ENCODE measurements at places on chromosomes 6 and 20. TPM values are rescaled to one million over a fixed set of nuclear protein-coding genes. Genes with fewer than 3 reads are reported as not detected.

DNA sequence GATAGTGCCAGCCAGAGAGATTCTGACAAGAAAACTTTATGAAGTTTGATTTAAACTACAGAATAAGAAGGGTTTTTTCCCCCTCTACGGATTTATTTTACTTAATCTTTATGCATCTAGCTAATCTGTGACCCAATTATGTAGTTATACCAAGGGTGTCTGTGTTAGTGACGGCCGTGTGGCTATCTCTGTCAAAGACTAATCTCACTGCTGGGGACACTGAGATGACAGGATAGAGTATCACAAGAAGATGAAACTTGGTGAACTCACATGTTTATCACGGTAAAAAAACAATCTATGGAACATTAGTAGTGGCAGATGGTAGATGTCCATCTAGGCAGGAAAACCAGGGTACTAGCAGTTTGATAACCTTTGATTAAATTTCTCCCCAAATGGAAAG, 149.7 kb downstream of the AHI1 start:
- no peak for DNase-seq

The RIMS1 gene
- total RNA-seq: 0.21 TPM

The STK38 gene
- total RNA-seq: 47.4 TPM

DNA sequence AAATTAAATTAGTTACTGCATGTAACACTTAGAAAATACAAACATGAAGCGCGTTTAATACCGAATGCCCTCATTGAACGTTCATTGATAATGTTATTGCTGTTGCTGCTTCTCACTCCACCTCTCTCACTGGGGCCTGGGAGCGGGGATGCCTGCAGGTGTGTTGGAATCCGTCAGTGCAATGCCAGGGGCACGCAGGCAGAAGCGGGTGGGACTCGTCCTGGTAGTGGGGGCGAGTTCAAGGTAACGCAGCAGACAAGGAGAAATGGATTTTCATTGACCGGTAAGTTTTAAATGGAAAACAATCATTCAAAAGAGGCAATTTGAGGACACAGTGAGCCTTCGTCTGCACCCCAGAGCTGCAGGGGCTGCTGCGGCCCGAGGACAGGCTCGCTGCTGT, 71.2 kb upstream of the AFDN start:
- no peak for DNase-seq

- DNase-seq: no peak
Measured at GRCh38 chr6:167470836-167471547, 146.1 kb downstream of the TTLL2 start.

The TDRD6 gene
- total RNA-seq: not detected

The OXT gene
- not detected for total RNA-seq

GRCh38 chr20:46987001-46987400, 92.4 kb downstream of the EYA2 start:
- no peak for DNase-seq

GRCh38 chr20:51211191-51211590, 188.3 kb upstream of the KCNG1 start:
- DNase-seq: peak; percentile 53

DNA sequence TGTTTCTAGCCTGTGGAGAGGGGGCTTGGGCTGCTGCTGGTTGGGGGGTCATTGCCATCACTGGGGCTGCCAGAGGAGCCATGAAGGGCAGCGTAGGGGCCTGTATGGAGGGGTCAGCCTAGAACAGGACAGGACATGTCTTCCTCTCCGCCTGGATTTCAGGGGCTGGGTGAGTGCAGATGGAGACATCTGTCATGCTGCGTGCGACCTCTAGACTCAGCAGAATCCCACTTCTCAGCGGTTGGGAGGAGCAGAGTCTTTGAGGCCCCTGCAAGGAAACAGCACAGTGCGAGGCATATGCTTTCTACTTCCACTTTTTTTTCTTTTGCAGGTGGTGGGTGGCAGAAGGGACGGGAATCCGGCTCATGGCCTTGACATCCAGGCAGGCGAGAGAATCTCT, 67.9 kb downstream of the EZR start:
- DNase-seq: no peak

DNA sequence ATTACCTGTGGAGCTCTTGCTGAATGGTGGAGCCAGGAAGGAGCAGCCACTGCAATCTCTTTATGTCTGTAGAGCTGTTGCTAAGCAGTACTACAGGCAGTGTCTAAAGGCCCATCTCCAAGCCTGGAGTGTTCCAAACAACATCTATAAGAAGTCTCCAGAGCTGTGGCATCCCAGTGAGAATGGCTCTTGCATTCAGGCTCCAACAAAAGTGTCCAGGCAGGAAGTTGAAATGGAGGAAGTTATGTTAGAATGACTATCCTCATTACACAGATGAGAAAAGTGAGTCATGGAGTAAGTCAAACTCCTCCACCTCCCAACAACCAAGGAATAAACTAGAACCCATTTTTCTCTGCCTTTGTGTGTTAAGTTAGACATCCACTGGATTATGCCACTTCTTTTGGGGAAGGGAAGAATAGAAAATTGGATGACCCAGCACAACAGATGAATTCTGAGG, 288.5 kb upstream of the STXBP5 start:
- peak; percentile 18 for DNase-seq

The TP53RK gene
- 32.3 TPM for total RNA-seq

DNA sequence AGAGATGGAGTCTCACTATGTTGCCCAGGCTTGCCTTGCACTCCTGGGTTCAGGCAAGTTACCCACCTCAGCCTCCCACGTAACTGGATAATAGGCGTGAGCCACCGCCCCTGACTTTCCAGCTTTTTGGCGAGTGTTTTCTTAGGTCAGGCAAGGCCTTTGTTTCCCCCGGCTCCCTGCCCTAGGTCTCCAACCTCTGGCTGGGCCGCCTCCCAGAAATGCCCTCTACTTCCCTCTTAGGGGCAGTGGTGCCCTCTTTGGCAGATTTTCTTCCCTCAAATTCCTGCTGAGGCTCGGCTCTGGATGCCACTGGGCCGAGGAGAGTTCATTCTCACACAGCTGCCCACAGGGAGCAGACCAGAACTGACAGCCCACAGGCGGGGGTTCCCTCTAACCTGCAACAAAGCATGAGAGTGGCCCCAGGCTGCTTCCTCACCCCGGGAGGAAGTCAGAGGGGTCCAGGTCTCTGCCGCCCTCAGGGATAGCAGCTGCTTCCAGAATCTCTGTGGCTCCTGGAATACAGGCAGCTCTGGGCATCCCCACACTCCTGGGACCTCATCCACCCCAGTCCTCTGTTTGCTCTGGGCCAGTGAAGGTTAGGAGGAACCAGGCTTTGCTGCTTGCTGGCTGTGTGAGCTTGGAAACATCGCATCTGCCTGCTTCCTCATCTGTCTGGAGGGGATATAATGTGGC, 56.5 kb downstream of the TCP11 start:
- peak; percentile 21 for DNase-seq

DNA sequence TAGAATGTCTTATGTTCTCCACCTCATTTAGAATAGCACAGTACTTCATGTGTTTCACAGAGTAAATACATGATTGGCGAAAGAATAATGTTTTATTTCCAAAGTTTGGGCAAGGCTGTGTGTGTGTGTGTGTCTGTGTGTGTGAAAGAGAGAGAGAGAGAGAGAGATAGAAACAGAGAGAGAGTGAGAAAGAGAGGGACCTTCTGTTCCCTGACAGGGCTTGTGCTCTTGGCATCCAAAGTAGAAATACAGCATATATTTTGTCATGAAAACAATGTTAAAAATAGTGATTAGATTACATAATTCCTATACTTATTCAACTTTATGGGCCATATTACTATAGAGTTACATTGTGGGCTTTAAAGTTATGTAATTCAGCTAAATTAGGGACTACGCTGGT, 201.2 kb downstream of the KIF6 start:
- no peak for DNase-seq

DNA sequence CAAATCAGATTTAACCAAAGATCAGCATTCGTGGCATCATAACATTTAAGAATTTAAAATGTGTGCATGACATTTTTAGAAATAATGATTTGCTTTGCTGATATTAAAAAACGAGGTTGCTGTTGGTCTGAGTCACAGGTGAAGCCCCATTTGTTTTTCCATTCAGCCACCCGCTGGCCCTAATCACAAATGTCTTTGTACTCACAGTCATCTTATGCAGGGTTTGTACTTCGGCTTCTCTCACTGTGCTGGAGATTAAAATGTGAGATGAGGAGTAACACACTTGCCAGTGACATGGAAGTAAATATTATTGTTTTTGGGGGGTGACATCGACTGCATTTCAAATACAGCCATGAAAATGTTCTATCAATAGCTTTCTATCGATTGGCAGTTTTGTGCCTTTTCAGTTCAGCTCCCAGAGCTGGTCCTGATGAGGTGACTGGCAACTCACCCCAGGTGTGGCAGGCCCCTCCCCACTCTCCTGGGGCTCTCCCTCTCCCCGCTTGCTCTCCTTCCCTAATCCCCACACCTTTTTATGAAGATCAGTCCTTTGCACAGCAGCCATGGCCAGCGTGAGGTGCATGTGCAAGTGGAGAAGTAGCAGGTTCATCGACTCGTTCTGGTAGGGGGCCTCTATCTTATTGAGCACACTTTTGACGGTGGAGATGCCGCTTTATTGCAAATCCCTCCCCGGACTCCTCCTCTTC, 58.8 kb upstream of the FUCA2 start:
- no peak for DNase-seq

GRCh38 chr20:31587545-31588389, 17.3 kb upstream of the ID1 start:
- DNase-seq: no peak

GRCh38 chr20:33840759-33841435, 29.7 kb downstream of the CHMP4B start:
- no peak for DNase-seq

- DNase-seq: no peak
Measured at GRCh38 chr6:26375270-26375669, 7.6 kb upstream of the BTN2A2 start.

GRCh38 chr20:1033751-1034414, 31.8 kb upstream of the RSPO4 start:
- peak; percentile 65 for DNase-seq

GRCh38 chr20:19774135-19774933, 16.3 kb downstream of the RIN2 start:
- DNase-seq: no peak

The ADAM33 gene
- total RNA-seq: 0.72 TPM

DNA sequence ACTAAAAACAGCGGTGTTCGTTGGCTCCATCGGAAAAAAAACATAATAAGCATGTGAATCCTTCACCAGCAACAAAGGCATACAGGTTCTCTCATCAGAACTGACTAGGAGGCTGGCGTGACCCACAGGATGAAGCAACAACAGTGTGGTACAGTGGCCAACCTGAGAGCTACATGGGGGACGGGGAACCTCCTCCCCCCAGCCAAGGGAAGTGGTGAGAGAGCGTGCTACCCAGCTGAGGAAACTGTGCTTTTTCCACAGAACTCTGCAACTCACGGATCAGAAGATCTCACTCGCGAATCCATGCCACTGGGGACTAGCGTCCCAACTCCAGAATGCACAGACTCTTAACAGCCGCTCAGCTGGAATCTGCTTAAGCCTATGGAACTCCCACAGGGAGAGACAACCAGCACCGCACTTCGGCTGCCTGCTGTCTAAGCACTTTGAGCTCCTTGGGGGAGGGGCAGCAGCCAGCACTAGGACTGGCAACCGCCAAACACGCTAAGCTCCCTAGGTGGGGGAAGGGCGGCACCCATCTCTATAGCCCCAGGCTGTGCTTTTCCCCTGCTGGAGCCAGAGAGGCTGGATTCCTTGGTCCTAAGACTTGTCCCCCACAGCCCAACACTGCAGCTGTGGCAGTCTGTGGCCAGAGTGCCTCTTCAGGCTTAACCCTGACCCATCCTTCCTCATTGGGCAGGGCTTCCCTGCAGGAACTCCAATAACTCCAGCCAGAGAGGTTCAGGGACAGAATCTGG, 538.3 kb upstream of the BTBD3 start:
- no peak for DNase-seq

DNA sequence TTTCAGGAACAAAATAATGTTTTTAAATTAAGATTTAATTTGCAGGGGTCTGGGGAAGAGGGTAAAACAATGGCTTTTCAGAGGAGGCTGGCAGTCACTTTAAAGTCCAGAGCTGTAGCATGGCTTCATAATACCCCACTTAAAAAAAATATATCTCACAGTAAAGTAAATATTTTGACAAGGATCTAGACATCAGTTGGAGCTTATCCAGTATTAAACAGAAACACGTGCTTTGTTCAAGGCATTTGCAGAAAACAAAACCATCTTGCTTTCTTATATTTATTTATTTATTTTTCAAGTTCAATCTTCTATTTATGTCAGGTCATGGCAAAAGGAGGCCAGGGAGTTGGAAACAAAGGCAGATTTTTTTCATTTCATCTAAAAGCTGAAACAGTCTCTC, 53.3 kb upstream of the PRL start:
- no peak for DNase-seq

DNA sequence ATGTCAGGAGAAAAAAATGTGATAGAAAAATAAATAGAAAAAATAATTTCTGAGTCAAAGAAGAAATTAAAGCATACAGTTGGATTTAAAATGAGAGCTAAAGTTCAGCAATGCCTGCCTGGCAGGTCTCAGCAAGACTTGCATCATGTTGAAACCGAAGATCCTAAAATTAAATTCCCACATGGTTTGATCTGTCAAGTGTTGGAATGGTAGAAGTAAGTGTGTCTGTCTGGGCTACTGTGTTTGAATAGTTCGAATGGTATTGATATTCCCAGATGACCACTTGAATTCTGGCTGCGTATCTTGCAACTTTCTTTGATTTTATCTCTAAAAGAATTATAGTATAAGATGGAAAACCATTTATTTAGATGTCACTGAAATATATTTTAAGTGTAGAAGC, 1349.6 kb downstream of the EPHA7 start:
- DNase-seq: peak; percentile 21

The APMAP gene
- 70.5 TPM for total RNA-seq

- no peak for DNase-seq
Measured at GRCh38 chr6:121959501-121959900, 440.0 kb upstream of the HSF2 start.

- no peak for DNase-seq
Measured at GRCh38 chr6:158439255-158439654, 120.6 kb upstream of the TMEM181 start.

- no peak for DNase-seq
Measured at GRCh38 chr6:159854959-159855358, 35.8 kb upstream of the MAS1 start.

The LINC00237 gene
- total RNA-seq: not detected
